ENCODE measurements at places on chromosomes 3 and 15.
A peak's percentile ranks its signal among the peaks of the same experiment; 100 is the strongest.

- no peak for DNase-seq
These were observed 800.8 kb downstream of the MCTP2 start for GRCh38 chr15:95032156-95032555.

DNA sequence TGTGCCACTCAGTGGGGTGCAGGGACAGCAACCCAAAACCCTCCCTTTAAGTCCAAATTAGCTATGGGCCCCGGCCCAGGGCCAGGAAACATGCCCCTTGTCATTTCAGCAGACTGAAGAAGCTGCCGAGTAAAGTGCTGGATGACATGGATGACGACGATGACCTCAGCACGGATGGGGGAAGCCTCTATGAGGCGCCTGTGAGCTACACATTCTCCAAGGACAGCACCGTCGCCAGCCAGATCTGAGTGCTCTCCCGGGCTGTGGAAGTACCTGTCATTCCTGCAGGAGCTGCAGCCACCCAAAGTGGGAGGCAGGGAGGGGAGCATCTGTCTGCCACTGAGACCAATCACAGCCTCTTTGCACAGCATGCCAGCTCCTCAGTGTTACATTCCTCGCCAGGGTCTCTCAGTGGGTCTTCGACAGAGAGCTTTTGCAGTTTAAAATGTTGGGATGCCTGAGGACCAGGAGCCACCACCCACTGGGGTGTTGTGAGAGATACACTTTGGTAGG, 44.4 kb upstream of the MYZAP start:
- DNase-seq, result no peak

GRCh38 chr15:25811481-25811906, 51.6 kb downstream of the ATP10A start:
- no peak for DNase-seq

GRCh38 chr3:136937851-136938250, 19.9 kb upstream of the IL20RB start:
- no peak for DNase-seq

GRCh38 chr3:24683633-24684384, 189.2 kb upstream of the THRB start:
- DNase-seq, result peak; percentile 48

DNA sequence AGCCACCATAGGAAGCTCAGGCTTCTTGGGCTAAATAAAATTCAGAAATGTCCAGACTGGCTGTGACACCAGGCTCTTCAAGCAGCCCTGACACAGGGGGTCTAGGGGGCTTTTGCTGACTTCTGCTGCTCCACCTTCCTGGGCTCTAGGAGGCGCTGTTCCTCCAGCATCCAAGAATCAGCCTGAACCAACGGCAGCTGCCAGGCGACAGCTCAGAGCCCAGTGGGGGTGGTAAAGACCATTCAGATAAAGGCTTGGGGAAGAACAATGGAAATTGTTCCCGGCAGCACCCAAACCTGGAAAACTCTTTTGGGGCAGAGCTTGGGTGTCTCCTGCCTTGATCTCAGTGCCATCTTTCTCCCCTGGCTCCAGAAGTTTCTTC, 21.6 kb upstream of the PSTPIP1 start:
- DNase-seq, result peak; percentile 54

DNA sequence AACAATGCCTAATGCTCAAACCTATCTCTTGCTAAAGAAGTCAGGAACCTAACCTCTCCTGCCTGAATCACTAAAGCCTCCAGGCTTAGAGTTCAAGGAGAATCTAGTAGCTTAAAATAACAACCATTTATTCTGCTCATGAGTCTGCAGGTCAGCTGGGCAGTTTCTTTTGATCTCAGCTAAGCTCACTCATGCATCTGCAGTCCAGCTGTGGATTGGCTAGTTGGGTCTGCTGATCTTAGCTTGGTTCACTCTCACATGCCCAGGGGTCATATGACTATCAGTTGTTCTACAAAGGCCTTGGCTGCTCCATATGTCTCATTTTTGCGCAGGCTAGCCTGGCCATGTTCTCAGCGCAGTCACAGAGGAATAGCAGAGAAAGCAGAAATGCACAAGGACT, 109.2 kb upstream of the STT3B start:
- no peak for DNase-seq

- peak; percentile 38 for DNase-seq
These were observed 30.0 kb downstream of the KLHL25 start for GRCh38 chr15:85764649-85765277.

- no peak for DNase-seq
These were observed 990 bp downstream of the MYNN start for GRCh38 chr3:169774186-169774585.

GRCh38 chr3:82114589-82114988, 353.1 kb upstream of the GBE1 start:
- DNase-seq, result no peak

DNA sequence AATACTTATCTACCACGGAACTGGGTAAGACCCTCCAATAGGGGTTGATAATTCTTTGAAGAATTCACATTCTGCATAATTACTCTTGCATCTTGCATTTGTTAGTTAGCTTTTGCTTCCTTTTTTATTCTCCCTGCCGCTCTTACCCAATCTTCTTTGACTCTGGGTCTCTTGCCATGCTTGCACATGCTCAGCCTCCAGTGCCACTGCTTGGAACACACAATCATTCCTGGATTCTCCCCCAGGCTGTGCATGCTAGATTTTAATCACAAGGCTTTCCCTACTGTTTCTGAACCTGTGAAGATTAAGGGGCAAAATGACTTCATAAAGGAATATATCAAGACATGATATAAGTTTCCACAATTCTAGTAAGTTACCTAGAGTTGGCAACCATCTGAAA, 133.1 kb downstream of the IL1RAP start:
- no peak for DNase-seq

GRCh38 chr15:51751697-51752683, 593 bp downstream of the TMOD2 start:
- DNase-seq, result peak; percentile 21

DNA sequence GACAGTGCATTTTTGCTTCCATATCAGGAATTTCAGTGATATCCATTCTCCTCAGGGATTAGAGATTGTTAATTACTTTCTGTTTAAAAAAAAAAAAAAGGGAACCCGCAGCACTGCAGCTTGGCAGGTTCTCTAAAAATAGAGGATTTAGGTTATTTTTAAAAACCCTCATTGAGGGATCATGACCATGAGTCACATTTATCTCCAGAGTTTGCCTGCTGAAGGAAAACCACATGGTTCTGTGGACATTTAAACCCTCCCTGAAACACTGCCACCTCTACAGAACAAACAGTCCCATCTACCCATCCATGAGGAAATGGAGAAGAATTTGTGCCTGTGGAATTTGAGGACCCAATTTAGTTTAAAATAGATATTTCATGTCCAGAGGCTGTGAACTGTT, 66.2 kb upstream of the UBE2E1 start:
- no peak for DNase-seq

- peak; percentile 78 for DNase-seq
These were observed 40.9 kb upstream of the CLSTN2 start for GRCh38 chr3:139893963-139894642.

DNA sequence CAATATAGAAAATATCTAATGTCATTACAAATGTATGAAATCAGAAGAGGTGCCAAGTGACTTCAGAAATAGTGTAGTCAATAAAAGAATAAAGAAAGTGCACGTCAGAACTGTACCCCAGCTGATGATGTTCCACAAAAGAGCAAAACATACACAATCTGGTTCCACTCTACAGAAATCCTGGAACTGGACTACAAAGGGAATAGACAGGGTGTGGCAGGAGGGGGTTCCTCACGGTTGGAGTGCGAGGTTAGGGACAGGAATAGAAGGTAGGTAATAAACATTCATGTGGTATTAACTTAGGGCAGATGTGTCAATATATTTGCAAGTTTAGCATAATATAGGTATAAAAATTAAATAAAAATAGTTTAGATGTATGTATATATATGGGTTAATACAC, 103.3 kb upstream of the GOLGA6L6 start:
- DNase-seq, result no peak

GRCh38 chr3:23880703-23881339, 36.0 kb downstream of the NKIRAS1 start:
- DNase-seq, result no peak

DNA sequence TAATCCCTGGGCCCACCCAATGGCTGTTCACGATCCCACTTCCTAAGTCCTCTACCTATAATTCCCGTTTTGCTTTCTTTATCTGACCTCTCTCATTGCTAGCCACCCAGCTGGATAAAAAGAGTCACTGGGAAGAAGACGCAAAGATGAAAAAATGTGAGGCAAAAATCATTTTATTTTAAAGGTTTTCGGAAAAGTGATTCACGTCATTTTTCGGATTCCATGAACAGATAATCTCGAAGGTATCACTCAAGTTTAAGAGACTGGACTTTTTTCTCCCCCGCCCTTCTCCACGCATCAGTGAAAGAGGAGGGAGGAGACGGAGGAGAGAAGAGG, 266.6 kb downstream of the CGGBP1 start:
- no peak for DNase-seq

DNA sequence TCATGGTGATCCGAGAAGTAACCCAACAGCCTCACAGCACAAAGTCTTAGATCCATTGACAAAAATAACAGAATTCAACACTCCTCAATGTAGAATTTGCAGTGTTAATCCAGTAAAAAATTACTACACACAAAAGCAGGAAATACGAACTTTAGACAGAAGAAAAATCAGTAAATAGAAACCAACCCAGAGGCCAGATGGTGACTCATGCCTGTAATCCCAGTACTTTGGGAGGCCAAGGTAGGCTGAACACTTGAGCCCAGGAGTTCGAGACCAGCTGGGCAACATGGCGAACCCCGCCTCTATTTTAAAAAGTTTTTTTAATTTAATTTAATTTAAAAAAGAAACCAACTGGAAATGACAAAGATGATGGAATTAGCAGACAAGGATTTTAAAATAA, 36.1 kb downstream of the SELENOT start:
- no peak for DNase-seq

DNA sequence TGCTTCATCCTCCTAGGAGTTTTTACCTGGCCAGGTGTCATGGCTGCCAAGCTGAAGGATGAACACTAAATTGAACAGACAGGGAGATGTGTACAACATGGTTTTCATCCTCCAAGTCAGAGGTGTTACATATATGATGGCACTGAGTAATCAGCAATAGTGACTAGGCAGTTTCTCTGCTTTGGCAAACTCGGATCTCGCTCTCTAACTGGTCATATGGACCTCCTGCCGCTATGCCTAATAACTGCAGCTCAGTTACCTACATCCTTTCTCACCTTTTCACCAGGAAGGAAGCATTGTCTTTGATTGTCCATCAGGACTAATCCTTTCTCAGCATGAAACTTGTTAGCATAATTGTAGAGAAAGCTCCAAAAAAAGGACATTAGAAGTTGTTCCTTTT, 175.9 kb upstream of the PLSCR5 start:
- DNase-seq, result no peak
